DMS153 (cell line): ENCODE measurements at places on chromosomes 2 and 18.

DNA sequence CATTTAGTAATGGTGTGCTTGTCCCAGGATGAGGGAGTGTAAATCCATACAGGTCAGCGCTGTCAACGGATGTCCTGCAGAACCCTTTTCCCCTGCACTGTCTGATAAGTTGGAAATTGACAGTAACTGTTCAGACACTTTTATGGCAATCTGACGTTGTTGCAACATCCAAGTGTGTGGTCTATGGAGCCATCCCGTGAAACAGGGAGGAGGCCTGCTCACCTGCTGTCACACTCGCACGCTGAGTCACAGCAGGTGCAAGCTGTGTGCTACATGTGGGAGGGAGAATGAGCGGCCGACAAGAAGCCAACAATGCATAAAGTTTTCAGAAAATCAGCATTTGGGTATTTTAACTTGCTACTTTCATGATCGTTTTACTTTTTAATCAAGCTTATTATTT is 43.7 kb upstream of the RMDN2 start:
- DNase-seq, result peak; percentile 38

DNA sequence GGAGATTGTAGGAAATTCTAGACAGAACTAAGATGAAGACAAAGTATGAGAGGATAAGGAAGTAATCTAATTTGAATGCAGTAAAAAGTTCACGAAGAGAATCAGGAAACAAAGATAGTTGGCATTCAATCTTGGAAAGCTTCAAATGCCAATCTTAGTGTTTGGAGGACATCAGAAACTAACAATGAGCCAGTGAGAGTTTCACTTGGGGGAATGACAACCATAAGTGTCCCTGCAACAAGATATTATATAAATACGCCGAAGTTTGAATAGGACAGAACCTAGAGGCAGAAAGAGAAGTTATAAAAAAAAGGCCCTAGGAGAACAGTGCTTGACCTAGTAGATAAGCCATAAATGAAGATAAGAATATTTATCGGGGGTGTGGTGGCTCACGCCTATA is 11.1 kb downstream of the SNRPG start:
- DNase-seq, result no peak

GRCh38 chr2:80246534-80246933 is 58.0 kb downstream of the LRRTM1 start:
- peak; percentile 12 for DNase-seq

DNA sequence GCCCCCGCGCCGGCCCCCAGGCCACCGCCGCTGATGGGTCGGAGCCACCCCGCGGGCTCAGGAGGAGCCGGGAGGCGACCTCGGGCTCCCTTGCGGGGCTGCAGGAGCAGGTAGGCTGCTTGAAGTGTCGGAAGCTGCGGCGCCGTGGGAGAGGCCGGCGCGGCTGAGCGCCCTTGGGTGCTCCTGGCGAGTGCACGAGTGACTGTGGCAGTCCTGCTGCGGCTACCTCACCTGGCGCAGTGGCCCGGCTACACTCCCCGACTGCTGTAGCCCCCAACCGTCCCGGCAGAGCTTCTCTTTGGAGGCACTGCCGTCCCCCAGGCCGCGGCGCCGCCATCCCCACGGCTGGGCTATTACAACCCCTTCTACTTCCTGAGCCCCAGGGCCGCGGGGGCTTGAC is 10.0 kb upstream of the LYPD6 start:
- DNase-seq, result no peak

- no peak for DNase-seq
These were observed 158.8 kb downstream of the TMEFF2 start for GRCh38 chr2:192035731-192036442.

- DNase-seq, result no peak
These were observed 153.3 kb upstream of the NOSTRIN start for GRCh38 chr2:168649105-168649504.

GRCh38 chr18:11305507-11305906 is 156.1 kb upstream of the PIEZO2 start:
- no peak for DNase-seq

DNA sequence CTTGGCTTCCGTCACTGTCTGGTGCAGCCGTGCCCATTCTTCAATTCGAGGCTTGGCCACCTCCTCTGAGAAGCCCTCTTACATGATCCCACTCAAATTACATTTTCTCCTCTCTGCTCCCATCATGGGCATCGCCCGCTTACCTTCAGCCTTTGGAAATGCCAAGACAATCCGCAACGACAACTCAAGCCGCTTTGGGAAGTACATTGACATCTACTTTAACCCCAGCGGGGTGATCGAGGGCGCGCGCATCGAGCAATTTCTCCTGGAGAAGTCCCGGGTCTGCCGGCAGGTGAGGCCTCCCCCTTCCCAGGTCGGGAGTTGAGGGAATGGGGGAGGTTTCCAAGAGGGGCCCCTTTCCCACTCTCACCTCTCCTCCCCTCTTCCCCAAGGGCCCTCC is 38.3 kb downstream of the MYO7B start:
- no peak for DNase-seq

DNA sequence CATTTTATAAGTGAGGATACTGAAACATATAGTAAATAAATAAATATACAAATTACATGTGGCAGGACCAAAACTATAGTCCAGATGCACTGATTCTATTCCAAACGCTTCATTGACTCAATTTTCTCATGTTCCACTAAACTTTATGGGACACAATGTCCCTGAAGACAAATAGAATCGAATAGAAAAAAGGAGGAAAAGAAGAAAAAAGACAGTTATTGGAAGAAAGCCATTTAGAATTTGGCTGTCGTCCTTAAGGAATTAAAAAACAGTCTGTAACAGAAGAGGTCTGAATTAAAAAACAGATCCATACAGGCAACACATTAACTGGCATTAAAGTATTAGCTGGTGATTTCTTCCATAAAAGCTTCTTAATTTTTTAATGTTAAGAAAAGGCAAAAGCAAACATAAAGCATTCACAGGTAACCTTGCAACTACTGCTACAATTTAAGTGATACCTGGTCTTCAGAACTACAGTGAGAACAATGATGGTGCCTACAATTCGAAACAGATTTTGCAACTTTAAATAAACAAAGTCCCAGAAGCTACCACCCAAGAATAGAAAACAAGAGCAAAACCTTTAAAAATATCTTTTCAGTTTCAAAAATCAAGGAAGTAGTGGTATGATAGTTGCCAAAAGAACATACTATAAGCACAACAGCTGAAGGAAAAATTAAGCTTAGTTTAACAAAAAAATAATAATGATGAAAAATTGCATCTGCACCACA is 17.4 kb upstream of the CHAC2 start:
- no peak for DNase-seq
